ENCODE measurements at places on chromosomes 13 and 19.

DNA sequence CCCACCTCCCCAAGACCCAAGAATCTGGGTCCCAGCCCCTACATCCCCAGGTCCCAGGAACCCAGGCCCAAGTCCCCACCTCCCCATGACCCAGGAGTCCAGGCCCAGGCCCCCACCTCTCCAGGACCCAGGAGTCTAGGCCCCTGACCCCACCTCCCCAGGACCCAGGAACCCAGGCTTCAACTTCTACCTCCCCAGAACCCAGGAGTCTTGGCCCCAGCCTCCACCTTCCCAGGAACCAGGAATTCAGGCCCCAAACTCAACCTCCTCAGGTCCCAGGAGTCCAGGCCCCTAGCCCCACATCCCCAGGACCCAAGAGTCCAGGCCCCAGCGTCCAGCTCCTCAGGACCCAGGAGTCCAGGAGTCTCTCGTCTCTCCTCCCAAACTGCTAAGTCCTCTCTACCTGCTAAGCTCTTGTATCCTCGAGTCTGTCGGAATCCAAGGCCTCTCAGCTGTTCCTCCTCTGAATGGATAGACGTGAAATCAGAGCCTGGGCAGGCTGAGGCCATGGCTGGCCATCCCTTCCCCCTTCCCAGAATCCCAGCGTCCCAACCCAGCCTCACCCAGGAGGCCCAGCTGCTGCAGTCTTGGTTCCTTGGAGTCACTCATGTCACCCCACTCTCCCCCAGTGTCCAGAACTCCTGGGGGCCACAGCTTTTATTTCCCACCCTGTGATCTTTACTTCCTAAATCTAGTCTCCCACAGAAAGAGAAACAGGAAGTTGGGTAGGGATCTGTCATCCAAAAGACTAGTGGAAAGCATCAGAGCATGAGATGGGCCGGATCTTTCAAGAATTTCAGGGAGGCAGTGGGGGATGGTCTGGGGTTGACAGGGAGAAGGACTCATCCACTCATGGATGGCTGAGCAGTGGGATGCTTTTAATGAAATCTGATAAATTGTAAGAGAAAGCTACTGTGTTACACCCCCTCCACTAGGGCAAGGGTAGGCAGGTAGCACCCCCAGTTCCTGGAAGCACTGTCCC, at the start of gene CD209:
Gene CD209 (minus strand): TSS at position 632 of the 982 bp plus-strand sequence. CDS start 23 bp downstream, at position 609.
- DNase-seq = no peak

DNA sequence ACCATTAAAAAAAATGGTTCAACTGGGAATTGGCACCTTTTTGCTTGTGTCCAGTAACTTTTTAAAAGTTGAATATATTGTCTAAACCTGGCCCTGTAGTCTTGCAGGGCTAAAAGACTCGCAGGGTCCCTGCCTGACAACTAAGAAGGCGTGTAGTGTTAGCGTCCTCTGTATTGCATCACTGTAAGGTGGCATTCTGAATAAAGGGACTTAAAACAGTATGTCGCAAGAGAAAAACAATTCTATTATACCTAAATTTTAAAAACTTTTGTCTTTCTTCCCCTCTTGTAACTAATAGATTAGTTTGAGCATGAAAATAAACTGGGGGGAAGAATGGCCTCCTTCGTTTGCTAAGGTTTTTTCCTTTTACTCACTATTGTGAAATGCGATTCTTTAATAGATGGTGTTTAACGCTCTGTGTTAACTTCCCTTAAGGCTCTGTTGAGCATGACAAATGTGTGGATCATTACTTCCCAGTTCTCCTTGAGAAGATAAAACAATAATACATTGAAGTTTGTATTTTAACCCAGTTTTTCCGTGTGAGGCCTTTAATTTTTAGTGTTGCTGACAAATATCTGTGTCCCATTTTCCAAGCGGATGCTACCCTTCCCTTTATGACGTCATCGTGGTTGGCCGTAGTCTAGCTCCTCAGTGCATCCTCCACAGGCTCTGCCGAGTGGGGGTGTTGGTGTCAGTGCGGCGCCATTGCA, 134.6 kb downstream of the KATNAL1 start:
- no peak for DNase-seq

DNA sequence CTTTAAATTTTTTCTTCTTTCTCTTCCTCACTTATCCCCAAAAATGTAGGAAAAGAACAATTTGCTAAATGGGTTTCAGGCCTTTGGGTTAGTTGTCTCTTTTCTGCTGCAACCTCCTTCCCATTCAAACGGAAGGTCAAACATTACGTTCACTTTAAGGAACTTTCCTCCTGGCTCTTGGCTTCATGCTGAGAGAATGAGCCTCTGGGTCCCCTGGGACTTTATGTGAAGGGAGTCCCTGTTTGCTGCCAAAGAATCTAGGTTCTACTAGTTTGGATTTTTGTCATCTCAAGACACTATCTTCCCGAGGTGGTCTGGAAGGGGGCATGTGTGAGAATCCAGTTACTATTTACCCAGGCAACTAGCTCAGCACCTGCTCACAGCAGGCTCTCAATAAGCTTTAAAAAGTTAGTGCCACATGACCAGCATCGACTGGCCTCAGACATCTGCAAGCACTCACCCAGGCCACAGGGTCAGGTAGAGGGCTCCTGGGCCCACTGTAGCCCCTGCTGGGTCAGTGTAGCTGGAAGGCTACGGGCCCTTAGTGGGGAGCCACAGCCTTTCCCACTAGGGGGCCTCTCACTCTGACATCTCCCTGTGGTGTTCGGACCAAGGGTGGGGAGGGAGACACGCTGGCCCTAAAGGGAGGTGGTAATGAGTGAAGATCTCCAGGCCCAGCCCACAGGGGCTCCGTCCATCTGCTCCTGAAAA, 40.5 kb downstream of the FAM124A start:
- peak; percentile 60 for DNase-seq

GRCh38 chr13:29654843-29655547, 59.5 kb upstream of the SLC7A1 start:
- DNase-seq = no peak

DNA sequence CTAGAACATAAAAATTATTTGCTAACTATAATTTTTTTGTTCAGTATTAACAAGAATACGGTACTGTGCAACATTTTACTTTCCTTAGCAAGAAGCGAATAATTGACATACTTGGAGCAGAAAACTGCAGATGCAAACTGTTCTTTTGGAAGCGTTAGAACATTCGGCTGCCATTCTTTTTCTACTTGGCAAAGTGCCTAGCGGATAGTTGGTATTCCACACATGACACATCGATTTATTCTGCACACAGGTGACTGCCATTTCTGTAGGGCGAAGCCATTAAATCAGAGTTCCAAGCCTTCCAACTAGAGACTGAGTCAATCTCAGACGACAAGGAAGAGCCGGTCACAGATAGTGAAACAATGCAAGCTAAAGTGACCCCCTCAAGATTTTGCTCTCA, 117.4 kb downstream of the TRPC4 start:
- peak; percentile 3 for DNase-seq

DNA sequence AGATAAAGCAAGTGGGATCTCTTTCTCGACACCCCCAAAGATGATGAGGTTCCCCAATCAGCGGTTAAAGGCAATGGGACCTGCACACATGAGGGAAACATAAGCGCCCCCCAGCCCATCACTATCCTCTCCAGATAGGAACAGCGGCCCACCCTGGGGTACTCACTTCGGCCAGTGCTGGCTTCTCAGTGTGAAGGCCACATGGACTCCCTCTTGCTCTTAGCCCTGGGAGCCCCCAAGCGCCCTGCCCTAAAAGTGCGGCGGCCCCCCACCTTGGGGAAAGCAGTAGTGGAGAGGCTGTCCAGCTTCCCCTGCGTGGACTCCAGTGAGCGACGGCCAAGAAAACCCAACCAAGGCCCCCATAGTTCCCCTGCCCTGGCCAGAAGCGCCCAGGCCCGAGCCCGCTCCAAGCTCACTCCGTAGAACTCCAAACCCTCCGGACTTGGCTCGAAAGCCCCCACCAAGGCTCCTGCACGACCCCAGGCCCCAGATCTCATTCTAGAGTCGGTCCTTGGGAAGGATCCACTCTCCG, 1.0 kb downstream of the CACNA1A start:
- no peak for DNase-seq

GRCh38 chr19:47356900-47357299, 7.8 kb downstream of the DHX34 start:
- no peak for DNase-seq

DNA sequence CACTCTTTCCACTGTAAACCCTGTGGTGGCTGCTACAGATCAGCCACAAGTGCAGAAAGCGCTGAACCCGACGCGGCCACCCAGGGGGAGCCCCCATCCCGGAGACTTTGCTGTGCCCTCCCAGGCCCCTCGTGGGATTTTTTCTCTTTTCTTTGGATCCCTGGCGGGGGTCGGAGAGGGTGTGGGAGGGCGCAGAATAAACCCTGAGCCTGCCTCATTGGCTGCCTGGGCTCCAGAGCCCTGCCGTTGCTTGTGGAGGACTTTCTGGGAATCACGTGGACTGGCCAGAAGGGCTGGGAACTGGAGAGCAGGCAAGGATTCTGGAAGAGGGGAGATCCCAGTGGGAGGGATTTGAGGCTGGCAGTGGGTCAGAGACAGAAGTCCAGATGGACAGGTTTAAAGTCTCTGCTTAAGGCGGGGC, 24.9 kb downstream of the GADD45B start:
- peak; percentile 32 for DNase-seq

DNA sequence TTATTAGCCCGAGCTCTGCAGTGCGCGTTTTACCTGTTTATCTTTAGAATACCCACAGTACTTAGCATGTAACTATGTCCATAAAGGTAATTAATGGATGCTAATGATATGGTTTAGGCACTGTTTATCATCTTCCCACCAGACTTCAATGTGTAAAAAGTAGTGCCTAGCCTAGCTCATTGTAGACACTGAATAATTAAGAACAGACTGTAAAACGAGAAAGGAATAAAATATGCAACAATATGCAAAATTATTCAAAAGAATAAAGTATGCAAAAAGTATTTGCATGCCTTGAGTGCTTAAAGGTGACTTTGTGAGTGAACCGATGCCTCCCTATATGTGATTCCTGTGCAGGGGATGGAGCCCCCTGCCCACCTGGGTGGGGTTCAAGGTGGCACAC, 35.7 kb upstream of the RNF113B start:
- no peak for DNase-seq

DNA sequence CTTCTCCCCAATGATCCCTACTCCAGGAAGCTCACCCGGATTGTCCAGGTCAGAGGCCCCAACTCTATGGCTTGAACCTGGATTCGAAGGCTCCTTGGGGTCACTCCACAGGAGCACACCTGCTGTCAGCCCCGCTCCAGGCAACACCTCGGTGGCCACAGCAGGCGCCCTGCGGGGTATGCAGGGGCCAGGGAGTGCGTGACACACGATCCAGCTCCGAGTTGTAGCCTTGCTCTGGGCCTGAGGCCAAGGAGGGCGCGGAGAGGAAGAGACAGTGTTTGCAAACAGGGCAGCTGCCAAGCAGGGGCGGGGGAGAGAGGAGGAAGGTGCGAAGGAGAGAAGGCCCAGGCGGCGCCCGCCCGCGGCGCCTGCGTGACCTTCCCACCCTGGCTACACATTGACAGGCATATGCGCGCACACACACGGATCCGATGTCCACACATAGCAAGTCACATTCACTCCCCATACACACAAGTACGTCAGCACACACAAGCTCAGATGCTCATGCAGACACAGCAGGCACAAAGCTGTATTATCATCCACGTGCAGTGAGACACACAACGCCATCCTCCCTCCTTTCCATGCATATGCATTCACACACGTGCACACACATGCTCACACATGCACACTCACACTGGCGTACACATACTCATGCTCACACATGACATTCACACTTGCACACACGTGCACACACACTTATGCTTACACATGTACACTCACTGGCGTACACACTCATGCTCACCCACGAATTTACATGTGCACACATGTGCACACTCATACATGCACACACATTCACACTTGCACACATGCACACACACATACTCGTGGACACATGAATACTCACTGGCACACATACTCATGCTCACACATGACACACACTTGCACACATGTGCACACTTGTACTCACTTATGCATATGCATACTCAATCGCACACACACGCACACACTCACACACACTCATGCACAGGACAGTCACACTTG, 10.4 kb downstream of the SBK2 start:
- peak; percentile 85 for DNase-seq

DNA sequence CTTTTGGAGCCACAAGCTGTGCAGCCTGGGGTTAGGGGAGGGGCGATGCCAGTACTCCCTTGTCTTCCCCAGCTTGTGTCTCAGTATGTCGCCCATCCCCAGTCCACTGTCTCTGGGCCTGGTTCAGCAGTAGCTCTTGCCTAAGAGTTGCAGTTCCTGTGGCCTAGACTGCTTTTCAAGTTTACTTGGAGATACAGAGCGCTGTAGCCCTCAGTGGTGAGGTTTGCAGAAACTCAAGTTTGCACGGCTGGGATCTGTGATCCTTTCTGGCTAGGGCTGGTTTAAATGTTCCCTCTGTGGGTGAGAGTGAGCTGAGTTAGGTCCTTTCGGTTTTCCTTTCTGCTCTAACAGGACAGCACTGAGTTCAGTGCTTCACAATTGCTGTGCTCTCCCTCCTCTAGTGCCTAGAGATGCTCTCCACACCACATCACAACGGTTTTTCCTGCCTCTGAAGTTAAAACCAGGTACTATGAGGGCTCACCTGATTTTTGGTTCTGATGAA, 360.6 kb upstream of the TMTC4 start:
- no peak for DNase-seq

- peak; percentile 22 for DNase-seq
Observed at GRCh38 chr13:113292021-113292862, 4.8 kb upstream of the LAMP1 start.

GRCh38 chr19:9075064-9075949, 11.6 kb upstream of the OR1M1 start:
- peak; percentile 96 for DNase-seq

DNA sequence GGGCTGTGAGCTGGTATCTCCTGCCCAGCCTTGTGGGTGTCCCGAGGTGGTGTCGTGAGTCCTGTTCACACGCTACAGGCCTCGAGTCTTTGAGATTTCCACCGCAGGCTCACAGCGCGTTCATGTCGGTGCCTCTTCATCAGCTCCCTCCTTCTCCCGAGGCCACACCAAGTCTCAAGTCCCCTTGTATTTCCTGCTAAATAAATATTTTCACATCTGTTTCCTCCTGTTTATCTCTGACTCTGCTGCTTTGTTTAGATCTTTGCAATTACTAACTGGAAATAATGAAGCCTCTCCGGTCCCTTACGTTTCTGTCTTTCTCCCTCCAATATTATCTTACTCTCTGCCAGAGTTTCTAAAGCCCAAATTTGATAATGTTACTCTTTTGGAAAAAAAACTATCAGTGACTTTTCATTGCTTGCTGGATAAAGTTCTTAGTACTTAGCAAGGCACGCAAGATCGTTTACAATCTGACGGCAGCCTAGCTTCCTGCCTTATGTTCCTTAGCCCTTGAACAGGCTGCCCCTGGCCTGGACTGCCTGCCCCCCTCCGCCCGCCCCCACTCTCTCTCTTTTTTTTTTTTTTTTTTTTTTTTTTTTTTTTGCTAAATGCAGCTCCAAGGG, 130.5 kb upstream of the RNF113B start:
- peak; percentile 41 for DNase-seq
